ENCODE measurements at places on chromosomes 1 and 21.
A peak's percentile ranks its signal among the peaks of the same experiment; 100 is the strongest.

DNA sequence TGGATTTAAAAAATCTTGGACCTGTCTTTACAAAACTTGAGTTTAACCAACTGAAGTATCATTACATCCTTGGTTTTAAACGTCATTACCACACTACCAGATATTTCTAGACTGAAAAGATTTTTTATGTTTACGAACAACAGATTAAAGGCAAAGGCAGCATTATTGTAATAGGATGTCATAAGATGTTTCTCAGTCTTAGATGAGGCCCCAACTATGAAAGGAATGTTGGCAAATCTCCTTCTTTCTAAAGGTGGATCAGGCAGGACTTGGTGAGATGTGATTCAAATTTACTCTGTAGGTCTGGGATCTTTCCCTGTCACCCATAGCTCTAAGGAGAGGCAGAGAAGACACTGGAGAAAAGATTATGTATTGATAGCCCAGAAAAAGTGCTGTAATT, 417.9 kb downstream of the PTBP2 start:
- DNase-seq: no peak

DNA sequence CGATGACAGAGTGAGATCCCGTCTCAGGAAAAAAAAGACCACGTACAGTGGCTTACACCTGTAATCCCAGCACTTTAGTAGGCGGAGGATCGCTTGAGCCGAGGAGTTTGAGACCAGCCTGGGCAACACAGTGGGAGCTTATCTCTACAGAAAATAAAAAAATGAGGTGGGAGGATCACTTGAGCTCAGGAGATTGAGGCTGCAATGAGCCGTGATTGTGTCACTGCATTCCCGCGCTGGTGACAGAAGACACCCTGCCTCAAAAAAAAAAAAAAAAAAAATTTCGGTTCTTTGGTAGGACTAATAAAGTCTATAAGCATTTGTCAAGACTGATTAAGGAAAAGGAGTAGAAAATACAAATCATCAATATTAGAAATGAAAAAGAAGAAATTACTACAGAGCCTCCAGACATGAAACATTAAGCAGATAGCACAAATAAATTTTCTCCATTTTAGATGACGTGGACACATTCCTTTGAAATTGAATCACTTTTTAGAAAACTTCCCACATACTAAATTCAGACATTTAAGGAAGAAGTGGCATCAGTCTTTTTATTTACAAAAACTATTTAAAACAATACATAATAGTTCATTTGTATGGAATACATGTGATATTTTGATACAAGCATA, 30.4 kb downstream of the MORC3 start:
- DNase-seq: no peak

GRCh38 chr1:2587071-2587859, 688 bp downstream of the PRXL2B start:
- DNase-seq: peak; percentile 30

- DNase-seq: peak; percentile 38
Measured at GRCh38 chr21:34544032-34544496, 32.1 kb upstream of the KCNE1 start.

DNA sequence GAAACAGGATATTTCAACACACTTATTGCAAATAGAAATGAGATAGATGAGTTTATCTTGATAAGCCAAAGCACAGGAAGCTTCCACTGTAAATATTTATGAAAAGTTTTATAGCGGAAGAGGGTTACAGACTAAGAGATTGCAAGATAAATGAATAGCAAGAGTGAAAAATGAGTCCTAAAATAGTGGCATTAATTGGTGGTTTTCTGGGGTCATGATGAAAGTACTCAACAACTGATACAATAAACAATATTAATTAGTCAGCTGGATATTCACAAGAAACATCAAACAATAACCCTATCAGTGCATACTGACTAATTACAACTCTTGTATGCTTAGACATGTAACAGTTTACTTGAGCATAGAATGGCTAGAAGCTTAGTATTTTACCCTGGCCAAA, 154.8 kb upstream of the CHODL start:
- DNase-seq: no peak

GRCh38 chr1:183004141-183004540, 19.1 kb upstream of the LAMC1 start:
- DNase-seq: no peak

Data from NCI-H1092 treated with DMSO at 0.1 percent for 48 hours (cell line).